Activated CD4-positive, alpha-beta memory T cell treated with anti-CD3 and anti-CD28 coated beads for 36 hours (primary cell): ENCODE measurements at places on chromosomes 3 and 15. TPM values are rescaled to one million over a fixed set of nuclear protein-coding genes. Genes with fewer than 3 reads are reported as not detected.

- no peak overlapping the region for H3K4me3 ChIP-seq
- no peak overlapping the region for H3K27ac ChIP-seq
- DNase-seq = no peak
- H3K36me3 ChIP-seq = no peaks in the 10 kb centered on the region
These were observed 107.5 kb upstream of the GALNT15 start for GRCh38 chr3:16066975-16067374.

GRCh38 chr3:1576047-1576446 is 483.2 kb downstream of the CNTN6 start:
- no peak for DNase-seq
- no peaks in the 10 kb centered on the region for H3K36me3 ChIP-seq
- H3K4me3 ChIP-seq = no peak overlapping the region
- H3K27me3 ChIP-seq = no peaks in the 10 kb centered on the region
- H3K4me1 ChIP-seq = no peaks in the 10 kb centered on the region

GRCh38 chr3:177424521-177424920 is 227.2 kb upstream of the TBL1XR1 start:
- H3K4me3 ChIP-seq = no peak overlapping the region
- peaks cover 2% of the 10 kb centered on the region for H3K27me3 ChIP-seq
- H3K4me1 ChIP-seq = peaks cover 63% of the 10 kb centered on the region
- no peak for DNase-seq
- no peak overlapping the region for H3K27ac ChIP-seq

The GCSAM gene
- total RNA-seq = 14.4 TPM

GRCh38 chr3:120272286-120272685 is 12.7 kb downstream of the GPR156 start:
- no peak for DNase-seq
- H3K4me1 ChIP-seq = no peaks in the 10 kb centered on the region
- no peak overlapping the region for H3K27ac ChIP-seq
- H3K27me3 ChIP-seq = peaks cover 10% of the 10 kb centered on the region

- H3K27ac ChIP-seq = no peak overlapping the region
- H3K4me3 ChIP-seq = no peak overlapping the region
- no peaks in the 10 kb centered on the region for H3K4me1 ChIP-seq
- H3K36me3 ChIP-seq = no peaks in the 10 kb centered on the region
- H3K27me3 ChIP-seq = peaks cover 13% of the 10 kb centered on the region
- no peak for DNase-seq
These were observed 252.6 kb upstream of the MRPL3 start for GRCh38 chr3:131755380-131755779.

DNA sequence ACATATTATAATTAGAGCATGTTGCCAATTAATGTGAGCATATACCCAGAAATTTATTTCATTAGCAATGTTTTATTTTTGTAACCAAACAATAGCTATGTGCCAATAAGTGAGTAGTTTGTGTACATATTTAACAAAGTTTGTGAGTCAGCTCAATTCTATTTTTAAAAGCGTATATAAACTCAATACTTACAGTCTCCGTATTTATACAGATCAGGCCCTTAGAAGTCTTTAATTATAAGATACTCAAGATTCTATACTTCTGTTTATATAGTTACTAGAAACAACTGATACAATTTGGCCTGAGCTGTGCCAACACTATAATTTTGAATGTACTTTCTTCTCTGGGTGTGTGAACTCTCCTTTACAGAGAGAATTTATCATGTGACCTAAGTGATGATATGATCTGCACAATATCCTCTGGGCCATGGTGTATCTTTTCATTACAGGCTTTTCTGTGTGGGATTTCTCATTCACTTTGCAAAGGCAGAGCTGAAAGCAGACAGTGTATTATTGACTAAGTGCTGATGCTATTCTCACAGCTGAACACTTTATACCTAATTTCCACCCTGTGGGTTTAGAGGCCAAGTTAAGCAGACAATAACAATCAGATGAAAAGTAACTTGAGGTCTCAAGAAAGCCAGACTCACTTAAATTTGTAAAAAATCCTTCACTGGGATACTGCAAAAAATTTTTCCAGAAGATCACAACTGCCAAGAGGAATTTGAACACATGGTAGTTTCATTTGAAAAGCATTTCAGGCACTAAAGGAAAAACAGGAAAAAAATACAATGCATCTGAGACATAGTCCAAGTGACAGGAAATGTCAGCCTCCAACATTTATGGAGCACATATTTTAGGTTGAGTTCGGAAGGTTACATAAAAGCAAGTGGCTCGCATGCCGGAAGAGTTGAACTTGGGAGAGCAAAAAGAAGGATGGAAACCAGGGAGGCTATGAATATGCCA is 277.9 kb upstream of the SEMA6D start:
- no peaks in the 10 kb centered on the region for H3K36me3 ChIP-seq
- H3K27me3 ChIP-seq = no peaks in the 10 kb centered on the region
- no peak overlapping the region for H3K27ac ChIP-seq
- no peaks in the 10 kb centered on the region for H3K4me1 ChIP-seq
- DNase-seq = no peak

DNA sequence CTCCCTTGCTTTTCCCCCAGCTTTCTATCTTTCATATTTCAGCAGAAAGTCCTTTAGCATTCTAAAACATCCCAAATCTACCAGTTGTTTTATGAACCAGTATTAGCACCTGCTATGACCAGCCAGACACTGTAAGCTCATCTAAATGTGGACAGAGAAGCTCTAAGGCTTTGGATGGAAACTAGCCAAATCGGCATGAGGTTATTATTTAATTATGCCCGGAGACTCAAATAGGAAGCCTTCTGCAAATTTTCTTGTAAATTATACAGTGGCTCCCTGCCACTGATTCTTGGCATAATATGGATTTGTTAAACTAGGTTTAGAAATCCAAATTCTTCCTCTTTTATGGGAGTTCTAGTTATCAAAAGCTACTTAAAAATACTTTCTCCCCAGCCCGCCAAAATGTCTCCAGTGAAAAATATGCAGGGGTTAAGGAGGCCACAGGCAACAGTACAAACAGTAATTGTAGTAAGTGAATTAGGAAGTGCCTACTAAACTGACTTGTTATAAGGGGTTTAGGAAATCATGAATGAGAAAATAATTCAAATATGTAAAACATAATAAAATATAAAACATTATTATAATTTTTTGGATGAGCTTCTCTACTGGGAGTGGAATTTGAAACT is 15.4 kb downstream of the MYH15 start:
- no peaks in the 10 kb centered on the region for H3K4me1 ChIP-seq
- H3K36me3 ChIP-seq = no peaks in the 10 kb centered on the region

- no peaks in the 10 kb centered on the region for H3K4me1 ChIP-seq
- no peak for DNase-seq
- no peak overlapping the region for H3K4me3 ChIP-seq
- no peaks in the 10 kb centered on the region for H3K27me3 ChIP-seq
- no peak overlapping the region for H3K27ac ChIP-seq
These were observed 74.3 kb downstream of the FBLN2 start for GRCh38 chr3:13623101-13623654.

DNA sequence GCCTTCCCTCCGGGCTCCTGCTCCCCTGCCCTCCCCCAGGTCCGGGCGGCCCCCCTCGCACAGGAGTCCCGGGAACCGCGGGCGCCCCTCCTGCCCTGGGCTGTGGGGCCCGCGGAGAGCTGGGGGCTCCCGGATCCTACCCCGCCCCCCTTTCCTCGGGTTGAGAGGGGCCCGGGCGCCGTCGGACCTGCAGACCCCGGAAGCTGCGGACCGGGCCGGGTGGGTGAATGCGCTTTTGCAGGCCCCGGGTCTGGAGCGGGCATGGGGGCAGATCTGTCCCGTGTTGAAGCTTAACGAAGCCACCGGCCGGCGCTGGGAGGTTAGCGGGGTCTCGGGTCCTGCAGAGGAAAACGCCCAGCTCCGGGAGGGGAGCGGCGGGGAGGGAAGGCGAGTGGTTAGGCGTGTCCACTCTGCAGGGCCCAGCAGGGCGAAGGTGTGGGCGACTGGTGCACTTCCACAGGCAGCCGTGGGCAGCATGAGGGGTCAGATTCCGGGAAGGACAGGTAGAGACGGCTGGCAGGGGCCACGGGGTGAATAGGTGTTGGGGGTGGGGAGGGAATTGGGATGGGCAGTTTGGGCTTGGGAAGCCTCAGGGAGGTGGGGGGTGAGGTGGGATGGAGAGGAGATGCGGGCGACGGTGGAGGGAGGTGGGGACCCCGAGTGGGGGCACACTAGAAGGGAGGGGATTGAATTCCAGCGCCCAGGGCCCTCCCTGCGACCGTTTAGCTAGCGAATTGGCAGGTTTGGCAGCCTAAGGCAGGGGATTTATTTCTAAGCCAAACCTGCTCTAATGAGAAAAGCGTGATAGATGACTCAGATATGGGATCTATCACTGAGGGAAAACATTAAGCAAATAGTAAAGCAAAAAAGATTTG is 635 bp downstream of the CD276 start:
- no peaks in the 10 kb centered on the region for H3K36me3 ChIP-seq
- no peak for DNase-seq
- H3K27me3 ChIP-seq = peaks cover 46% of the 10 kb centered on the region
- H3K4me1 ChIP-seq = peaks cover 36% of the 10 kb centered on the region
- no peak overlapping the region for H3K27ac ChIP-seq

- peaks cover 6% of the 10 kb centered on the region for H3K27me3 ChIP-seq
- H3K27ac ChIP-seq = no peak overlapping the region
- no peak overlapping the region for H3K4me3 ChIP-seq
- H3K36me3 ChIP-seq = no peaks in the 10 kb centered on the region
- no peaks in the 10 kb centered on the region for H3K4me1 ChIP-seq
- DNase-seq = no peak
These were observed 76.0 kb upstream of the HACD2 start for GRCh38 chr3:123660900-123661299.

The MUC13 gene
- total RNA-seq = not detected

The ZNF502 gene
- 0.77 TPM for total RNA-seq
